ENCODE measurements at places on chromosomes 6 and 20.
A peak's percentile ranks its signal among the peaks of the same experiment; 100 is the strongest.

DNA sequence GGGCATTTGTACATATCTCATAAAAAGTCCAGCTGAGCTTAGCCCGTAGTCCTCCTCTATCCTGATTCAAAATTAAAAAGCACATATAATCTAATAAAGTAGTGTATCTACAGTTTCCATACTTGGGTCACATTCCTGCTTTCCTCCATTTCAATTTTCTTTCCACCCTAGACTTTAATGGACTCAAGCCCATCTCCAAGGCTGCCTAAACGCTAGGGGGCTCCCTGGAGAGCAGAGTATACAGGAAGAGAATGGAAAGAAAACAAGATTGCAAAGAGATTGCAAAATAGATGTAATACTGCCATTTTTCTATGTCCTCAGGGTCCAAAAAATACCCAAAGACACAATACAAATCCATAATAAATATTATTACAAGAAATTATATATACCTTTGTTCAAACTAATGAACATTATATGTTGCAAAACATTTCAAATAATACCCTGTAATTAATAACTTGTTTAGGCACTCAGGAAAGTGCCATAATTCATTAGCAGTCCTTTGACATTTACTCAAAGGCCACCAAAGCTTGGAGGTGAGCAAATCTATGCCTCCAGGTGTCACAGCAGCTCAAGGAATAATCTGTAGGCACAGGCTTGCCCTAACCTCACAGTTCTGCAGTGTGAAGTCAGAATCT lies 2.4 kb upstream of the MCM3 start:
- peak; percentile 76 for DNase-seq

DNA sequence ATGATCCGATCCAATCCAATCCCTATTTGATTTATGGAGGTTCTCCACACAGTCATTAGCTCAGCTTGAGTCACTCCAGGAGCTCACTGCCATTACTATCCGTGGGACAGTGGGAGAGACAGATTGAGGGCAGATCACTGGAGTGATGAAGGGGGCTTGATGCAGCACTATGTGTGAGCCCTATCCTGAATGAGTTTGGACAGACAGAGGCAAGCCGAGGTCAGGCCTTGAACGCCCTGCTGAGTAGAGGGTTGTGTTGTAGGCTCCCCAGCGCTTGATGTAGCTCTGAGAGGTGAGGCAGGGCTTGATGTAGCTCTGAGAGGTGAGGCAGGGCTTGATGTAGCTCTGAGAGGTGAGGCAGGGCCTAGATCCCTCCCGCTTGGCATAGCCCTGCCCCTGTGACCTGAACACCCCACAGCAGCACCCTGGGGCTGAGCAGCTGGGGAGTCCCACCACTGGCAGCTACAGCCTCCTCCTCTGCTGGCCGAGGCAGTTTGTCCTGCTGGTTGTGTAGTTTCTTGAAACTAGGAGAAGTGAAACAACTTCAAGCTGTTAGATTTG lies 58.7 kb downstream of the ZFAND3 start:
- DNase-seq: no peak

DNA sequence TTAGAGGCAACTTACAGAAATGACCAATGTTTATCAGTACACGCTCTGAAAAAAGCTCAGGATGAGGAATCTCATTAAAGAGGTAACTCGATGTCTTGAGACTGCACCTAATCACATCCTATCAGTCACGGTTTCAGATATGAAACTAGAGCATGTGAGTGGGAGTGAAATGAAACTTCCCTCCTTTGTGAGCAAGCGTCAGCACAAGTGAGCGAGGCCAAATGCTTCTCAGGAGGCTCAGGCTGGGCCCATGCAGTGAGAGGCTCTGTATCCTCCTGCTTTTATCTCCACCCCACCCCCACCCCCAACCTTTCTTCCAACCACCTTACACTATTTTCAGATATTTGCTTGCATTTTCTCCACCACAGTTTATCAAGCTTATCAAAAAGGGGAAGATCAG lies 140.8 kb upstream of the RIMS1 start:
- no peak for DNase-seq

- DNase-seq: no peak
These were observed 46.0 kb downstream of the DSTN start for GRCh38 chr20:17615645-17616479.

GRCh38 chr6:39610221-39610620 lies 115.0 kb downstream of the KIF6 start:
- DNase-seq: no peak

GRCh38 chr20:21832442-21833385 lies 127.2 kb downstream of the PAX1 start:
- no peak for DNase-seq

GRCh38 chr6:160781298-160781697 lies 79.3 kb downstream of the PLG start:
- DNase-seq: no peak

GRCh38 chr6:37799263-37799644 lies 20.3 kb upstream of the ZFAND3 start:
- no peak for DNase-seq

GRCh38 chr6:54595844-54596243 lies 250.7 kb upstream of the FAM83B start:
- DNase-seq: no peak

GRCh38 chr20:38831995-38832620 lies 26.6 kb downstream of the PPP1R16B start:
- no peak for DNase-seq

- no peak for DNase-seq
These were observed 78.0 kb downstream of the FGD2 start for GRCh38 chr6:37083243-37084138.

DNA sequence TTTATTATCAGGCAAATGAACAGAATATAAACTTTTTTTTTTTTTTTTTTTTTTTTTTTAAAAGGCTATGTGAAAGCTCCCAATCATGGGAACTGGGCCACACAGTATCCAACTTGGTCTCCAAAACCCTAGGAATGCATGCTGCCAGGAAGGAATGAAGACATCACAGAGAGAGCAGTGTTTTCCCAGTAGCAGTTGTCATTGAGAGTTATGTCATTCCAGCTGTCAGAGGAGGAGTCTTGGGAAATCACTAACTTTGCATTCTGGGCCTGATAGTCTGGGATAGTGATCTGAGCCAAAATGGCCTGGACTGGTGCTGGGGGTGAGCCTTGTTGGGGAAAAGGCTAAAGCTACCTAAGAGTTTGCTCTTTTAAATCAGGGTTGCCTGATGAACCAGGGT lies 231.3 kb upstream of the MAP3K7 start:
- DNase-seq: no peak

DNA sequence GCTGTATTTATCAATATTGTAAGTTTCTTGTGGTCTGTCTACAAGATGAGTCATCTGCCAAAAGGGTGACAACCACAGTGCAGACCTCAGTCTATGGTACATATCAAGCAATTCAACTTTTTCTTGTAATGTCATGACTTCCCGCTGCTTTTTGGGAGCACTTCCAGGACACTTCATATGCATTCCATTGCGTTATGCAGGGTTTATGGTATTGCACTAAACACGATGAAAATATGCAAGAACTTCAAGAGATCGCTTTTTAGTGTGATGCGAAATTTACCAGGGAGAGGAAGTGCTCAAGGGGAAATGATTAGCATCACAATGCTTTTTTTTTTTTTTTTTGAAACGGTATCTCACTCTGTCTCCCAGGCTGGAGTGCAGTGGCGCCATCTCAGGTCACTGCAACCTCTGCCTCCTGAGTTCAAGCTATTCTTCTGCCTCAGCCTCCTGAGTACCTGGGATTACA lies 166.5 kb downstream of the TFAP2A start:
- DNase-seq: no peak

DNA sequence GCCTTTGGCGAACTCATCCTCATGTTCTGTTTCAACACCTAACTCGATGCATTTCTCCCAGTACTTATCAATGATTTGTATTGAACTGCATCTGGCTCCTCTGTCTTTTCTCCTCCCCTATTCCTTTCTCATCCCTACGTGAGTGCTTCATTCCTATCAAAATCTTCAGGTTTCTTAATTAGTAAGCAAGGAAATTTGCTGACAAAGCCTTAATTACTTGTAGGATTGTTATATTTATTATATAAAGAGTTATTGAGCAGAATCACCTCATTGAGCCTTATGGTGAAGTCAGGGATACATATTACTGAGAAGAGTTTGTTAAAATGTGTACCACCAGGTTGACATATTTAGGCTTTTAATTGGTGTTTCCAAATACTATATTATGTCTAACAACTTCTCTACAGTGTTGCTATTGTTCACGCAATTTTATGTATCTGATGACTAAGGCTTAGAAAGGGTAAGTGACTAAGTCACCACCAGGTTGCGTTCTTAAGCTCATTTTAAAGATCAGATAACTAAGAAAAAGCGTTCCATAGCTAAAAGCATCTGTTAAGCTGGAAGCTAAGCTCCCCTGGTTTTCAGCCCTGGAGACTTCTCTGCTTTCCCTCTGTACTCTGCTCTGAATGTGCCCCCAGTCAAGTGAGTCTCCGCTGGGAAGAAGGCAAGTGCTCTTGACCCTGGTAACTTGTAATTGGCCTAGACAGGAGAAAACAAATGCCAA lies 18.9 kb downstream of the SCGN start:
- DNase-seq: no peak

DNA sequence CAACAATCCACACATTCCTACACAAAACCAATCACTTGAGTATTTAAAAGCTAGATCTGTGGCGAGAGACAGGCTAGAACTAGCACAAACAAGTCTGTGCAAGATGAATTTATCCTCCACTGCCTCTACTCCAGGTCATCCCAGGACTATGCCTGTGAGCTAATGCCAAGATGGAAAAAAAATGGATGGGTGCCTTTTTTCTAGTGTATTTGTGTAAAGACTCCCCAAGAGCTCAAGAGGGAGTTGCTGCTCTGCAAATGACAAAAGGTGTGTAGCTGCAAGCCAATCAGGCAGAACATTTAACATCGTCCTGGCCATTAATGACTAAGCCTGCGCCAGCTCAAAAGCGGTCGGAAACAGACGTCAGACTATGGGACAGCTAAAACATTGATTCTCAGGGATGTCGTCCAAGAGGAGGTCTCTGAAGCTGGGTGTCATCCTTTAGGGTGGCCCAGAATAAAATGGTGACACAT lies 21.9 kb downstream of the ATXN1 start:
- DNase-seq: no peak

DNA sequence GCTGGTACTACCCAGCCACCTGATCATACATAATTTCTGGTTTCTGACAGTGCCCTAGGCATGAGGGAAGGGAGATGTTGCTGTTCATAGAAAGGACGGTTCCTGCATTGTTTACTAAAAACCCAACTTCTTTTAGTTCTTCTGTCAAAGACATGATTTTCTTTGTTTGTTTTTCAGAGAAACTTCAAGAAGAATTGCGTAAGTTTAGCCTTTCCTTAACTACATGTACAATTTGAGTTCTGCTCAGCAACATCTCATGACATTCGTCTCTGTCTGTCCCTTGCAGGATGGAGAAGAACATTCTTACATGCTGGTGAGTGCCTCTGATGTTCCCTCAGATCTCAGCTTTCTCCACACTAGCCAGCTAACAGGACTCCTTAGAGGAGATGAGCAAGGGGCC lies 8.0 kb downstream of the BTN2A1 start:
- DNase-seq: no peak

GRCh38 chr6:395432-396125 lies 4.0 kb downstream of the IRF4 start:
- no peak for DNase-seq

DNA sequence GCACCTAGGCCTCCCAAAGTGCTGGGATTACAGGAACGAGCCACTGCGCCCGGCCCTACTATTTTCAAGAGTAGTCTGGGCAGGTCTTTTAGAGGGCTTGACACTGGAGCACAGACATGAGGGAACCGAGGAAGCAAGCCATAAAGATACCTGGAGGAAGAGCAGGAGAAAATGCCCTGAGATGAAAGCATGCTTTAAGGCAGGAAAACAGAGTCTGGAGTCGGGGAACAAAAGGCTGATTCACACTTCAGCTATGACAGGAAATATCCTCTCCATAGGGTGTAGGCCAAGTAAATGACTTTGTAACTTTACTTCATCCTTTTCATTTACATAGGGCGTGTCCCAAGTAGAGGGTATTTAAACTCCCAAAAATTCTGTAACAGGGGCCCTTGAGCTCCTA lies 4.3 kb upstream of the SERINC3 start:
- no peak for DNase-seq

- no peak for DNase-seq
These were observed 4.1 kb downstream of the SLC17A9 start for GRCh38 chr20:62956387-62957135.

DNA sequence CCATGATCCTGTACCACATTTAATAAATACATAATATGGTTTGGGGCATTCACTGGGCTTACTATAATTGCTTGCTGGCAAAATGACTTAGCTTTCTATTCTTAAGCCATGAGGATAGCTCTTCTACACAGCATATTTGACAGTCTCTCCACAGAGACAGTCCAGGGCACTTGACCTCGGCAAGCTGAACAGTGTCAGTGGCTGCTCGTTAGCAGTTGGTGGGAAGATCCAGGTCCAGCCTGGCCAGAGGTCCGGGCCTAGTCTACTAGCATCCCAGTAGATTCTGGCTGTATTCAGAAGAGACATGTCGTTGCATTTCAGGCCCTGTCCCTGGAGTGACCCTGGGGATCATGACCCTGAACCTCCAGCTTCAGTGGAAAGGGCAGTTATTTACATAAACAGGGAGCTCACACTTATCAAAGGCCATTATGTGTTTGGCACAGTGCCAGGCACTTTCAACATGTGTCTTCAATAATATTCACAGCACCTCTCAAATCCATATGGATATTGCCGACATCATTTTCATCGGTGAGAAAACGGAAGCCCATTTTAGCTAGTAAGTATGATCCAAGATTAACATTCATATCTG lies 139.0 kb downstream of the IMPG1 start:
- no peak for DNase-seq

DNA sequence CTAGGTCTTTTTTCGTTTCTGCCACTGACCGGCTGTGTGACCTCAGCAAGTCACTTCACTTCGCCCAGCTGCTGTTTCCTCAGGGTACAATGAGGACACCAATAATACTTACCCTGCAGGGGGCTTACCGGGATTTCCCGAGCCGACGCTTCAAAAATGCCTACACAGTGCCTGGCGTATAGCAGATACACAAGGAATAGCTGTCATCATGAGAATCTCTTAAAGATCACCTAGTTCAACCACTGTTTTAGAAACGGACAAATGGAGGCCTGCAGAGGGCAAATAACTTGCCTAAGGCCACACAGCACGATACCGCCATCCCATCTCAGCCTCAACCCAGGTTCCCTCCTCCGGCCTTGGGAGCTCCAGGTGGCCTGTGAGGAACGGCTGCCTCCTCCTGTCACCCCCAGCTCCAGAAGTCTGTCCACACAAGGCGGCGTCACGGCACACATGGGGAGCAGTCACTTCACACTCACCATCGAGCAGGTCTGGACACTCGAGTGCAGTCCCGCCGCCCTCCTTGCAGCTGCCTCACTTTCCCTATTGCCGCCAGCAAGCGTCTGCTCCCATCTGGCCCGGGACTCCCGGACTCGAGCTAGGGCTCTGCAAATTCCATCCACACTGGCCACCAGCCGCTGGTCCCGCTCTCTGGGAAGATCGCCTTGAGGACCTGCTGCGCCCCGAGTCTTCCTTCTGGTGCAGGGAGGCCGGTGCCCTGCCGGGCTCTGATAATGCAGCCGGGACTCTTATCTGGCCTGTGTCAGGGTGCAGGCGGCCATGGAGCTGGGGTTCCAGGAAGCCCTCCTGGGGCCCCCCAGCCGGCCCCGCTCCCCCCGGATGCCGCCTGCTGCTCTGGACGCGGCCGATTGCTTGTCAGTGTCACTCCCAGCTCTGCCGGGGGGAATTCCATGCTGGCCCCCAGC lies at the start of gene RIPOR3:
RIPOR3 (minus strand) TSS at position 893 of the 923 bp plus-strand sequence; CDS start at position 479, 414 bp downstream.
- peak; percentile 4 for DNase-seq

GRCh38 chr20:44886828-44887227 lies 1.3 kb downstream of the YWHAB start:
- DNase-seq: no peak

- no peak for DNase-seq
These were observed 6.6 kb downstream of the CDC25B start for GRCh38 chr20:3802524-3803239.

Measured in activated naive CD8-positive, alpha-beta T cell treated with anti-CD3 and anti-CD28 coated beads, Interleukin-2, amount 50 U/mL, for 24 hours (primary cell).